NCI-H526 (cell line): ENCODE measurements at places on chromosomes 2 and 18.

DNA sequence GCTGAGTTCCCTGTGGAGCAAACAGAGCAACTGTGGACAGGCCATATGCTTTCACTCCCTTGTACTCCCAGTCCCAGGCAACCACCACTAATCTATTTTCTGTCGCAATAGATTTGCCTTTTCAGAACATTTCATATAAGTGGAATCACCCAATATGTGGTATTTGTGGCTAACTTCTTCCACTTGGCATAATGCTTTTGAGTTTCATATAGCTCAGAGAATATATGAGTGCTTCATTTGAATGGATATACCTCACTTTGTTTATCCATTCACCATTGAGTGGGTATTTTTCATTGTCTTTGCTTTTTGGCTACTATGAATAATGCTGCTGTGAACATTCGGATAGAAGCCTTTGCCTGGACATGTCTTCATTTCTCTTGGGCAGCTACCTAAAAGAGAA lies 151.9 kb downstream of the CERS6 start:
- no peak for DNase-seq

DNA sequence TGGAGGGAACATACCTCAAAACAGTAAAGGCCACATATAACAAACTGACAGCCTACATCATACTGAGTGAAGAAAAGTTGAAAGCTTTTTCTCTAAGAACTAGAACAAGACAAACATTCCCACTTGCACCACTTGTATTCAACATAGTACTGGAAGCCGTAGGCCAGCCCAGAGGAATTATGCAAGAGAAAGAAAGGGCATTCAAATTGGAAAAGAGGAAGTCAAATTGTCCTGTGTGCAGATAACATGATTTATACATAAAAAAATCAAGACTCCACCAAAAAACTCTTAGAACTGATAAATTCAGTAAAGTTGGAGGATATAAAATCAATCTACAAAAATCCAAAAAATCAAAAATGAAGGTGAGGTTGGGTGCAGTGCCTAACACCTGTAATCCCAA lies 8.0 kb upstream of the KDM3A start:
- no peak for DNase-seq

DNA sequence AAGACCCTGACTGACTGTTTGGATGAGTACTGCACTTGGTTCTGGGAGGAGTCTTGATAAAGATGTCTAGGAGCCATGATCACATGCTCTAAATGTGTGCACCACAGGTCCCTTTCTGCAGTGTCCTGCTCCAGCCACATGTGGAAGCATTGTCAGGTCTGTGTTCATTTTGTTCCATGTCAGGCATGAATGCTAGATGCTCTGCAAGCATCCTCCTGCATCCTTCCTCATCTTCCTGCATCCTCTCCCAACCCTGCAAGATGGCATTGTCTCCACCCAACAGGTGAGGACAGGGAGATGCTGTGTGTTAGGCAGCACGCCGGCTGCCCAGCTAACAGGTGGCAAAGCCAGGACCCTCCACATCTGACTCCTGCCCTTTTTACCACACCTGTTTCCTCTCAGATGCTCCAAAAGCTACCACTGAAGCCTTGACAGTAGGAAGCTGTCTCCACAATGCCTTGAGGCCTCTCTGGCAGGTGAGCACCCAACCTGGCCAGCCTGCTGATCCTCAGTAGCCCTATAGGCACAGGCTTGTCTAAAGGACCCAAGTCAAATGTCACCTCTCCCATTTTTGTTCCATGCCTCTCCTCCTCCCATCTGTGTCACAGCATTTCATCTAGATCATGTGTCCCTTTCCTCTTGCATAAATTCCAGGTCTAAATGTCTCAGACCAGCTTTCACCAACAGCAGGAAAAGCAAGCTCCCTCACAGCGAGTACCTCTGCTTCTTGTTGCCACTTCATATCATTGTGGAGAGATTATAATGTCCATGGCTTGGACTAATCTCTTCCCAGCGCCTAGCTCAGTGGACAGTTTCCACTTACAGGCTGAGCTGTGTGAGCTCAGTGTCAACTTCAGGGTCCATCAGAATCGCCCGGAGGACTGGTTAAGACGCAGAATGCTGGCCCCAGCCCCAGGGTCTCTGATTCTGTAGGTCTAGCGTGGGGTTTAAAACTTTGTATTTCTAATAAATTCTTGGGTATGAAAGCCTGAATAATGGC lies 55.0 kb downstream of the TMEM163 start:
- no peak for DNase-seq

- DNase-seq: no peak
Measured at GRCh38 chr2:166765141-166765540, 123.1 kb upstream of the XIRP2 start.

GRCh38 chr2:189657867-189658266 lies 3.4 kb upstream of the ASNSD1 start:
- DNase-seq: no peak

DNA sequence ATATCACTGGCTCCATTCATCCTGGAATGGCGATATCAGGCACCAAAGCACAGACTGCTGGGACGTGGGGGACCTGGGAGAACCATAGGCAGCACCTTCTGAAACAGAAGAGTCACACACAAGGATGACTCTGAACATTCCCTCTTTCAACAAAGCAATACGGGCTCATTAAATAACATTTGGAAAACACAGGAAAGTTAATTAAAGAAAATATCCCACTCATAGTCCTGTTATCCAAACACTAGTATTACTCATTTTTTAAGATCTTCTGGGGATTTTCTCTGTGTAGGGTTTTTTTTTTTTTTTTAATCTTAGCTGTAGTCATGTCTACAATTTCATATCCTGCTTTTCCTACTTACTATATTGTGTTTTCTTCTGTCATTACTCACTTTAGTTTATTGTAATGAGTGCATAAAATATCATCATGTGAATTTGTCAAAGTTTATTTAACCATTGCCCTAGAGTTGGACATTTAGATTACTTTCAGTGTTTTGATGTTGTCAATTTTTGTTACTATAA lies 70.0 kb upstream of the SP3 start:
- no peak for DNase-seq

- no peak for DNase-seq
Measured at GRCh38 chr2:3585261-3586109, 9.4 kb upstream of the COLEC11 start.

GRCh38 chr2:101272045-101272784 lies 19.5 kb downstream of the CNOT11 start:
- DNase-seq: no peak

DNA sequence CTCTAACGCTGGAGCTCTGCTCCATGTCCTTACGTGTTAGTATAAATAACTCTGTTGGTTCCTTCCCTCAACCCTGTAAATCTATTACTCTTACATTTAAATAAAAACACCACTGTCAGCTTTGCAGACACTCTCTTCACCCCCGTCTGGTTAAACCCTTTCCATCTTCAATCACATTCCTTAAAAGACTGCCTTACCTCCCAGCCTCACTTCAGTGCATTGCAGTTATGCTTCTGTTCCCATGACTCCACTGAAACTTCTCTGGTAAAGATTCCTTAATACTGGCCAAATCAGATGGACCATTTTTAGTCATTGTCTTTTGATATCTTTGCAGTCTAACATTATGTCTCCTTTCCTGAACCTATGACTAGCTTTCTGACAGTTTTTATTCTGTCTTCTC lies 61.7 kb downstream of the EML4 start:
- DNase-seq: no peak

DNA sequence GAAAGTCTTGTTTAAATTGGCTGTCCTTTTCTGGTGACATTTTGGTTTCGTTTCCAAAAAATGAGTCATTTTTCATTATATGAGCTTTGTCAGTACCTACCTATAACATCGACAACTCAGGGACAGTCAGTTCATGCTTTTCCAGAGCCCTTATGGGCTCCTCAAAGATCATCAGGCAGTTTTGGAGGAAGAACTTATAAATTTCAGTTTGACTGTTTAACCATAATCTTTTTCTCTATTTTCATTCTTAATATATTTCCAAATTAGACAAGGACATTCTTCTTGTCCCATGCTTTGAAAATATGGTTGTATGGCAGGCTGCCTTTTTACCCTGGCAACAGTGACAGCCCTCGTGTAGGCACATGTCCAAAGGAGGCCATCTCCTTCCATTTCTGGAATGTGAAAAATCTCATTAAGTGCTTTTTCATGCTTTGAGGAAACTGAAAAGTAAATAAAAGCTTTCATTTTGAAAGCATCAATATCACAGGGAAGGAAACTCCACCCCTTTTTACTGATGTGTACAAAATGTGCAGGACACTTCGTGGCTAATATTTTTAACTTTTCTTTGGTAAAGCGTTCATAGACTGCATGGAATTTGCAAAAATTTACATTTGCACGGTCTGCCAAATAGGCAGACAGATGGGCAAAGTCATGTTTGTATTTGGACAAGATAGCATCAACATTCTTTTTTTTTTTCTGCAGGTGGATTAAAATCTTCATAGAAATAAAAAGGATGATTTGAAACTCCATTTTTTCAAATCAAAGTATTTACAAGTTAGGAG lies 7.2 kb upstream of the PROC start:
- peak; percentile 29 for DNase-seq

DNA sequence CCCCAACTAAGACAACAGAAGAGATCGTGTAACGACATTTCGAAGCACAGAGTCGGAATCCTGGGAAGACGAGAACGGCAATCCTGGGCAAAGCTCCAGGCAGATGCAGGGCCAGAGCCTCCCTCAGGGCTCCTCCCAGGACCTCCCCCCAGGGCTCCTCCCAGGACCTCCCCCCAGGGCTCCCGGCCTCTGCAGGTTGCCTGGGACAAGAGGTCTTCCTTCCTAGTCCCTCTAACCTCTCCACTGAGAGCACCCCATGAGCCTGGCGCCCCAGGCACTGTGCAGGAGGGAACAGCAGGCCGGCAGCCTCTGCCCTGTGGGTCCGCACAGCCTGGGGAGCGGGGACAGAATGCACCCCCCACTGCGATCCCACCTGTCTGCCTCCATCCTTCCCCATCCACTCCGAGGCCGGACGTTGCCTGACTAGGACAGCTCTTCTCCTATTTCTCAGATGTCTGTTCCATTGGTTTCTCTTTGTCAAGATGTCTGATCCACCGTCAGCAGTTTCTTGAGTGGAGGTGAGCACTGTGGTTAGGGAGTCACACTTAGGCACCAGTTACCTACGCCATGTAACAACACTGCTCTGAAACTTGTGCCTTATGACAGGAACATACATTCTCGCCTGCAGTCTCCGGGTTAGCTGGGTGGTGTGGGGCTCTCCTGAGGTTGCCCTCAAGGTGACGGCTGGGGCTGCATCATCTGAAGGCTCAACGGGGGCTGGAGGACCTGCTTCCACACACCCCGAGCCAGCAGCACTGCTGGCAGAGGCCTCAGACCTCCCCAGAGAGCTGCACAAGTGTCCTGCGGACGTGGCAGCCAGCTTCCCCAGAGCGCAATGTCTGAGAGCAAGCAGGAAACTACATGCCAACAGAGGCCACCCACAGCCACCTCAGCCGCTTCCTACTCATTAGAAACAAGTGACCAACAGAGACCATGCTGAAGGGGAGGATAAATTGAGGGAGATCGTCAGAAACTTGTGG lies 28.9 kb downstream of the ADI1 start:
- DNase-seq: no peak

GRCh38 chr2:69205491-69205890 lies 181.5 kb downstream of the GFPT1 start:
- no peak for DNase-seq

- no peak for DNase-seq
Measured at GRCh38 chr18:37574113-37574512, 8.5 kb upstream of the CELF4 start.

DNA sequence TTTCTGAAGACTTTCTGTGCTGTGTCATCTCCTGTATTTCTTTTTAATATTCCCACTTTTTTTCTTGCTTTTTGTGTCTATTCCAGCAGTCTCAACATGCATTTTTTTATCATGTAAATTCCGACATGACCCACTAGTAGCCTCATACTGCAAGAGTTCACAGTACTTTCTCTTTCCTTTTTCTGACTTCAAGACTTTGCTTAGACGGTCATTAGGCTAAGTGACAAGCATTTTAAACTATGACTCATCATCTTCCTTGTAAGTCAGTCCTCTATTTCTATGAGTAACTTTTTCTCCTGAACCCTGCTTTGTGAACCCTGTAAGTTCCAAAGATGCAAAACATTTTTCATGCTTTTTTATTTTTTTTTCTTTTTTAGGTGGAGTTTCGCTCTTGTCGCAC lies 381.2 kb downstream of the TXNL1 start:
- DNase-seq: no peak

GRCh38 chr2:54274781-54275242 lies 18.8 kb upstream of the TSPYL6 start:
- peak; percentile 41 for DNase-seq

GRCh38 chr2:8615252-8615575 lies 66.6 kb upstream of the ID2 start:
- no peak for DNase-seq

GRCh38 chr2:109428281-109428680 lies 185.5 kb downstream of the SEPTIN10 start:
- DNase-seq: no peak

- DNase-seq: no peak
Measured at GRCh38 chr2:23434721-23435121, 49.7 kb downstream of the KLHL29 start.

- DNase-seq: peak; percentile 44
Measured at GRCh38 chr2:181077128-181077709, 96.8 kb downstream of the UBE2E3 start.

- DNase-seq: no peak
Measured at GRCh38 chr18:31661965-31662364, 22.4 kb downstream of the B4GALT6 start.

GRCh38 chr2:44981714-44982108 lies 27.5 kb downstream of the SIX2 start:
- DNase-seq: peak; percentile 83

- DNase-seq: no peak
Measured at GRCh38 chr2:15092691-15093090, 460.2 kb downstream of the LRATD1 start.

DNA sequence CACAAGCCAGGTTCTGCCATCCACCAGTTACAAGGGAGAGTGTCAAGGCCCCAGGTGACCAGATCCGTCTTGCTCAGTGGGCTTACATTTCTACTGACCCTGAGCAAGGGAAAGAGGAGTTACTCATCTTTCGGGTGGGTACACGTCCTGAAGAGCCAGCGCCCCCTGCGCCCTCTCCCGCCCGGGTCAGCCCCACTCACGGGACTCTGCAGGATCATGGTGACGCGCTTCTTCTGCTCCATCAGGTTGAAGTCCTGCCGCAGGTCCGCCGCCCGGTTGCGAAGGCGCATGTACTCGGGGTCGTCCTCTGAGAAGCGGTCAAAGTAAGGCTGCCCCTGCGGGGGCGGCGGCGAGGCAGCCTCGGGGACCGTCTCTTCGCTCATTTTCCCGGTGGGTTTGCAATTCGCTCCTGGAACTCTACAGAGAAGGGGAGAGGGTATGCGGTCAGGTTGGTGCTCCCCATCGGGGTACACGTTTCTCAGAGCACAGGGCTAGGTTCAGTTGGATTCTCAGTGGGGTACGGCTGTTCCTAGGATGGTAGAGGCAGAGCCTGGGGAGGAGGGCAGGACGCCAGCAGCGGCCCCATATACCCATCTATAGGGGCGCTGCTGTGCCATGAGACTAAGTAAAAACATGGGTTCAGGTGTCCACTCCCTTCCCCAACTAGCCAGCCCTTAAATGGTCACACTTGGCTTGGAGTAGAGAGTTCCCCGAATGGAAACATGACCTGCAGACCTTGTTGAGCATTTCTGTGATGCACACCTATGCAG lies 61.8 kb downstream of the ADD2 start:
- DNase-seq: no peak
